Stimulated activated naive CD4-positive, alpha-beta T cell treated with Interleukin-2 at 50 U/mL for 16 hours (primary cell): ENCODE measurements at places on chromosomes 12 and 14.

GRCh38 chr14:68328509-68328908 is 464.4 kb downstream of the ZFP36L1 start:
- DNase-seq: no peak

- no peak for DNase-seq
These were observed 127.6 kb upstream of the DAAM1 start for GRCh38 chr14:59060841-59061240.

DNA sequence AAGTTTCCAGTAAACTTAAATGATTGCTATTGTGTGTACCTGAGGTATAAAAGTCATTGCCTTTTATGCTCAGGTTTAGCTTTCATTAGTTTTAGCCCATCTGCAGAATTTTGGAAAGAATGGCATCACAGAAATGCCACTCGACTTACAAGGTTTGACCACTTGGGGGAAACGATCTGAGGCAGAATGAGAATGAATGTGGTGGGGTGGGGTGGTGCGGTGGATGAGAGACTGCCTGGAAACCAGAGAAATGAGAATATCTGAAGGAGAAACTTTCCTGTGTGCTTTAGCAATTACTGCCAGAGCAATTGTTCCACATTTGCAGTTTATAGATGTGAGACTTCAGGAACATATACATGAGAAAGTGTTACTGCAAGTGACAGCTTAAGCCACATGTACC is 225.4 kb upstream of the PDE3A start:
- DNase-seq: no peak

DNA sequence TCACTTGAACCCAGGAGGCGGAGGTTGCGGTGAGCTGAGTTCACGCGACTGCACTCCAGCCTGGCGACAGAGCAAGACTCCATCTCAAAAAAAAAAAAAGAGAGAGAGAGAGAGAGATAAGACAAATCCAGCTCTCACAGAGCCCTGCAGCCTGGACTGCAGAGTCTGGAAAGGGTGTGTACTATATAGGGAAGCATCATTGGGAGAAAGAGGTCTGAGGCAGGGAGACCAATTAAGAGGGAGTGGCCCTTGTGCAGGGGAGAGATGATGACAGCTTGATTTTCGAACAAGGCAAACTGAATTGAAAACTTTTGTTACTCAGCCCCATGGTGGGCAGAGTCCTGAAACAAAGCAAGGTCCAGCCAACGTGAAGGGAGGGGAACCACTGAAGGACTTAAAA is 116.2 kb downstream of the CCDC60 start:
- no peak for DNase-seq

DNA sequence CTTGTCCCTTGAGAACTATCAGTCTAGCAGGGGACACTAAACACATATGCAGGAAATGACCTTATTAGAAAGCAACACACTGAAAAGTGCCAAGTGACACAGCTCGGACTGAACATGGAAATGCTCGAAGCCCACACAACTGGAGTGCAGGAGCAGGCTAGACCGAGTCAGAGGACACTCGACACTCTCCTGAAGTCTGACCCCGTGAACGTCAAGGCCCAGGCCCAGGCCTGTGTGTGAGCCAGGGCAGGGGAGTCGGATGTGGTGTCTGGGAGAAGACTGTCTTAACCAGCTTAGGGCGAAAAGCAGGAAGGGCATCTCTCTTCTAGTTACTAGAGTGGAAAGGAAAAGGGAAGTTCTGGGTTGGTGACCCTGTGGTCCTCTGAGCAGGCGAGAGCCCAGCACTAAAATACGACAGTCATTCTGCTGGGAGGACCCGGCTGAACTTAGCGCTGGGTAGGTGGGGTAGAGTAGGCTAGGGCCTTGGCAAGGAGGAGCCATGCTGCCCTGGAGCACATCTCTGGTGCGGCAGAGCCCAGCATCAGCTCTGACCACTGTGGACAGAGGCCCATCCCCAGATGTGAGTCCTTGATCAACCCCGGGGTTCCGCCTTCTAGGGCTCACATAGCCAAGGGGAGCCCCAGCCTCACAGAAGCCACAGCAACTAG is 93.0 kb downstream of the NTF3 start:
- no peak for DNase-seq

GRCh38 chr14:90660865-90661570 is 155.2 kb downstream of the TTC7B start:
- DNase-seq: no peak

DNA sequence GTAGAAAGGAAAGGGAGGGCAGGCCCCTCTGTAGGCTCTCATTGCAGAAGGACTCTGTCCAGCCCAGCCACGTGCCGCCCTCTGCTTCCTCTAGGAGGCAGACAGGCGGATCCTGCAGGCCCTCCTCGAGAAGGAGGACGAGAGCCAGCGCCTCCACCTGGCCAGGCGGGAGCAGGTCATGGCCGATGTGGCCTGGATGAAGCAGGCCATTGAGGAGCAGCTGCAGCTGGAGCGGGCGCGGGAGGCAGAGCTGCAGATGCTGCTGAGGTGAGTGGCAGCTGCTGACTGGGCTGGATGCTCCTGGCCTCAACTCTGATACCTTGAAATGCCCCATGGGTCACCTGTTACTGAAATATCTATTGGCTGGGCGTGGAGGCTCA is 10.9 kb downstream of the TCHP start:
- no peak for DNase-seq

- DNase-seq: no peak
These were observed 10.6 kb downstream of the FICD start for GRCh38 chr12:108525681-108526080.

DNA sequence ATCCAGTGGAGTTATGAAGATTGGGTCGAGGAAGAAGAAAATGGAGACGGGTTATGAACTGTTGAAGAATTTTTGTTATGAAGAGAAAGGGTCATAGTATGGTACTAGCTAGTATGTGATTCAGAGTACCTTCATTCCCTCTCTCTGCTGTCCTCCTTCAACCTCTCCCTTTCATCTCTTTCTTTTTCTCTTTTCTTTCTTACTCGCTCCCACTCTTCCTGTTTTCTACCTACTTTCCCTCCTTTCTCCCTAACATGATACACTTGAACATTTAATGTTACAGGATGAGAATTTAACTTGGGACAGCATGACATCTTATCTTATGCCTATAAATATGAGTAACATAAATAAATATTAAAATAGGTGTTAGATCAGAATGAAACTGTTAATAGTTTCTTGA is 112.9 kb downstream of the CCDC91 start:
- DNase-seq: no peak

DNA sequence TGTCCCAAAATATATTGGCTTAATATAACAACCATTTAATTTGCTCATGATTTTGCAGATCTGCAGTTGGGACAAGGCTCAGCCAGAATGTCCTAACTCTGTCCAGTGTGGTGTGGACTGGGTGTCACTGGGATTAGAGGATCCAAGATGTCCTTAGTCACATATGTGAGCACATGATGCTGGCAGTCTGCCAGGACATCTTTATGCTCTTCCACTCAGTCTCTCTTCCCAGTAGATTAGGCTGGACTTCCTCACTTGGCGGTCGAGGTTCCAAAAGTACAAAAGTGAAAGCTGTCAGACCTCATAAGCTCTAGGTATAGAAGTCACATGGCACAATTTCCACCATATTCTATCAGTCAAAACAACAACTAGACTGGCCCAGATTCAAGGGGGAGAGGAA is 167.9 kb upstream of the NTF3 start:
- no peak for DNase-seq

GRCh38 chr12:14275886-14276285 is 89.6 kb upstream of the ATF7IP start:
- DNase-seq: no peak

DNA sequence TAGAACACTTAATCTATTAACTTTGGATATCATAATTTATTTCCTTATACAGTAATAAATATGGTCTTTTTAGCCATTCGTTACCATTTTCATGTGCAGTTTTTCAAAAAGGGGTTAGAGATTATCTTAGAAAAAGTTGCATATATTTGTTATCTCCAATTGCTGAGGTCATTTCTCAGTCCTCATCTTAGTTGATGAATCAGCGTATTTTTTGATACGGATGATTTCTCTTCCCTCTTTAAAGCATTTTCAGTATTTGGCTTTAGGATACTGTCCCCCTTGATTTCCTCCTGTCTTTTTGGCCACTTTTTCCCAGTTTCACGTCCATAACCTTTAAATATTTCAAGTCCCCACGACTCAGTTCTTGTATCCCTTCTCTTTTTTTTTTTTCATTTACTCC is 21.8 kb downstream of the DNAL1 start:
- DNase-seq: no peak

- no peak for DNase-seq
These were observed 370.2 kb upstream of the E2F7 start for GRCh38 chr12:77435446-77436091.

- DNase-seq: no peak
These were observed 187.3 kb downstream of the CAND1 start for GRCh38 chr12:67456431-67456901.

GRCh38 chr14:23572836-23573235 is 5.2 kb upstream of the AP1G2 start:
- no peak for DNase-seq

DNA sequence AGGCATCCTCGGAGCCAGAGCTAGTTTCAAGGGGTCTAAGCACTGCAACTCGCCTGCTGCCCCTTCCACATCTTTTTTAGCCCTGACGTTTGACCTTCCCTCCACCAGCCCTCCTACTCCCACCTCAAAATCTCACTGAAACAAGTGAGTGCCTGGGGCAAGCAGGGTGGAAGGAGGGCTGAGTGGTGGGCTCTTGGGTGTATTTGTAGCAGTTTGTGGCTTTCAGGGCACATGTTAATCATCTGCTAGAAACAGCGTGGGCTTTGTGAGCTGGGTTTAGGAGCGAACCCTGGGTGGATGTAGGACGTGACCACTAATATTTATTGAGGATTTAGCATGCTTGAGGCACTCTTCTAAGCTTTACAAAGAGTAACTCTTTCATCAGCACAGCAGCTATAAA is 390.3 kb downstream of the GRIN2B start:
- DNase-seq: no peak

- no peak for DNase-seq
These were observed 2.5 kb upstream of the TEP1 start for GRCh38 chr14:20415782-20416206.

GRCh38 chr12:116202940-116203339 is 74.6 kb downstream of the MED13L start:
- no peak for DNase-seq

DNA sequence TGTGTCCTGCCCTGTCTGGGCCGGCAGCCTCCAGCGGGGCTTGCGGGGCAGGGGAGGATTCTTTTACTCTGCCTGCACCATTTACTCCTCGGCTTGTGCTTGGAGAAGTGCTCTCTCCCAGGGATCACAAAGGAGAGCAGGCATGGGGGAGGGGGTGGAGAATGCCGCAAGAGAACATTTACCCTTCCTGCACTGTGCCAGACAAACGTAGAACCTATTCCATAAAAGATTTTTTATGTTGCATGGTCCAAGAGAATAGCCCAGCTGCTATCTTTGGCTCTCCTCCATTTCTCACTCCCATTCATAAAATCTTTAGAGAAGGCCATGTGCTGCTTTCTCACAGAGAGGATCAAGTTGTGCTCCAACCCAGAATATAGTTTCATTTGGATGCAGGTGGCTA is 159.4 kb downstream of the SPTSSA start:
- DNase-seq: no peak

DNA sequence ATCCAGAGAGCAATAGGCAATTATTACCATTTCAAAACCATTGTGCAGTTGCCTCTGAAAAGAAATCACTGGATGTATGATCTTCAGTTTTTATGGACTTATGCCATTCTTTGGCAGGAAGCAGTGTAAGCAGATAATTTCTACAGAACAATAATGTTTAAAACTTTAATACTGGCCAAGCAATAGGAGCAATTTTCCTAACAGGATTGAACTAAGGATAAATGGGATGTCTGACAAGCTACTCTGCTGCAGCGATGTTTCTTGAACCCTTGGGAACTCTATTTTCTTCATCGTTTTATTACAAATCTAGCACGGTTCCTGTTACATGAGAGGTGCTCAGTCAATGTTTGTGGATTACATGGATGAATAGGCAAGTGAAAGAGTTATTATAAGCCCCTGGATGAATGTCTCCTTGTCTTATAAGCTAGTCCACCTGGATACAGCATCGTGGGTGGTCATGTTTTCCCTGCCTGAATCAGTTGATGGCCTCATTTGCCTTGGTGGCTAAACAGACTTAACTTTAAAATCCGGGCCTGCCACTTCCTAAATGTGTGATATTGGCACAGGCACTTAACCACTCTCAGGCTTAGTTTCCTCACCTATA is 68.2 kb upstream of the MDM1 start:
- no peak for DNase-seq

DNA sequence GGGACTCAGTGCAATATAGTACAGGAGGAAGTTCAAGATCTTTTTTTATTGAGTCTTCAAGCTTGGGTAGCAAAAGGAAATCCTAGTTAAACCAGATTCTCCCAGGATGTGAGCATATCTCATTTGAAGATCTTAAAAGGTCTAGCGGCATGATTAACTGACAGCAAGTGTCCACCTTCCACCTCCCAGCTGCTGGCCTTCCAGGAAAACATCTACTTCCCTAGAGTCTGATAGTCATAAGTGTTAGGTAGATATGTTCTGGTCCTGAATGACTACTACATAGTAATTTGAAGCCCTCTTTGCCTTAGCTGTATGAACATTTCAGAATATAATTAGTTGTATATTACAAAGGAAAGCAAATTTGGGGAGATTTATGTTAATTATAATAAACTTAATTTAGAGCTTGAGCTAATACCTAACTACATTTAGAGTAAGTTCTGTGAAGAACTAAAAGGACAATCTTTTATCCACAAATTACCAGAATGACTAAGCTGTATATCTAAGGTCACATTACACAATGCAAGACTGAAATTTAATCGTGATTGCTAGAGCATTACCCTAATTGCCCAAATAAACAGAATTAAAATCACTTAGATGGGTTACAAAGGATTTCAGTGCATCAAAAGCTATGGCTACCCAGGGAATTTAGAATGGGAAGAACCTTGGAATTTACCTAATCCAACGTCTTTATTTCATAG is 9.9 kb downstream of the LGR5 start:
- no peak for DNase-seq

- no peak for DNase-seq
These were observed 17.7 kb downstream of the PLEKHG3 start for GRCh38 chr14:64721899-64722298.

- no peak for DNase-seq
These were observed 177.7 kb upstream of the RGS6 start for GRCh38 chr14:71754422-71755095.

GRCh38 chr12:116433249-116433648 is 125.9 kb upstream of the MAP1LC3B2 start:
- no peak for DNase-seq

DNA sequence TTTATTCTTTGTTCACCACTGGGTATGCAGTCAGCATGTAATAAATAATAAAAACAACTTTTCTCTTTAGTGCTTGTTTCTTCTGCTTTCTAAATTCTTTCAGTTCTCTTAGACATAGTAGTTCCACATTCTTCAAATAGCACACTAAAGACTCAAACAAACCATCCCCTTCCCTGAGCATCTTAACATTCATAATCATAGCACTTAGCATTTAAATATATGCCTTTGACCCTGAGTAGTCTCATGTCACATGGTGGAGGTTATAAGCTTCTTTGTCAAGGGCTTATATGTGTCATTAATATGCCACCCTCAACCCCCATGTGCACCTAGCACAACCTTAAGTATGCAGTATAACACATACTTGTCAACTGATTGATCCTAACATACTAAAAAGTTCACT is 212.7 kb downstream of the PHLDA1 start:
- DNase-seq: no peak

DNA sequence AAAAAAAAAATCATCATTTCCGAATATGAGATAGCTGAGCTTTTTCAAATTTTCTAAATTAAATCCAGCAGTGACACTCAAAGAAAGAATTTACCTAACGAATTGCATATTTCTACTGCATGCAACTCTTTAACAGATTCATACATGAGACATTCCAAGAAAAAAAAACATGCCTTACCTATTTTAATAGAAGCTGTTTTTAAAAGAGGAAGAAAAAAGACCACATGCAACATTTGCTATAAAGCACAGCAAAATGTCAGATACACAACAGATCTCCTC is 18.5 kb downstream of the CORO1C start:
- DNase-seq: no peak
